ENCODE measurements at places on chromosomes 7 and 10.
A peak's percentile ranks its signal among the peaks of the same experiment; 100 is the strongest.

DNA sequence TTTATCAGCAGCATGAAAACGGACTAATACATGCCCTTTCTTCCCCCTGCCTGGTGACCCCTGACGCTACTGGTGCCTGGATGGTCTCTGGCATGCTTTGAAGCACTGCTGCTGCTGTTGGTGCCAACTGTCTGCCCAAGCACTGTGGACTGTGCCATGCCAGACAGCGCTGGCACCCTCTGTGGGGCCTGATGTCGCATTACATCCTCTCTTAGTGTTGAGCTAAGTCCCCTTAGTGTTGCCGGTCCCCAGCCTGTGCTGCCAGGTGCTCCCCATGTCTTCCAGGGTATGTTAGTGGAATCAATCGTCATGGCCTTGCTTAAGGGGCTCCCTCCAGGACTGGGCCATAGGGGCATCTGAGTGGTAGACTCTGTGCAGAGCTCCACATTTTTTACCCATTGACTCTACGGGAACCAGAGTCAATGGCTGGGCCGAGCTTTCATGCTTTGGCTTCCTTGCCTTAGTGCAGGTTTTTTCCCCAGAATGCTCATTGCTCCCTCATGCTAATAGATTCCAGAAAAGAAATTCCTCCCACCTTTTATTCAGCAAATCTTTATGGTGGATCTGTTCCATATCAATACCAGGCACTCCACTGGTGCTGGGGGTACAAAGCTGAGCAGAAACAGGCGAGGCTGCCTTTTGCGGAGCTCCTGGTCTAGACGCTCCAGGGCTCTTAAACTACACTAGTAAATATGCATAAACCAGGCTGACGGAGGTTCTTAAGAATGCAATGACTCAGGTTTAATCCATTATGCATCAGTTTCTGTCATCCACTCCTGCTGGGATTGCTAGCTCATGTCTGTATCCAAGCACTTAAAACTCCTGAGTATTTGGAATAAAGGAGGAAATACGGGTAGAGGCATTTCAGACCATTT, 21.8 kb upstream of the MRC1 start:
- H3K4me3 ChIP-seq, result no peak overlapping the region
- H3K36me3 ChIP-seq, result no peaks in the 10 kb centered on the region
- no peaks in the 10 kb centered on the region for H3K27me3 ChIP-seq
- H3K4me1 ChIP-seq, result peaks cover 5% of the 10 kb centered on the region

- no peak overlapping the region for H3K27ac ChIP-seq
- no peaks in the 10 kb centered on the region for H3K36me3 ChIP-seq
Measured at GRCh38 chr7:28939367-28939766, 18.8 kb downstream of the TRIL start.

DNA sequence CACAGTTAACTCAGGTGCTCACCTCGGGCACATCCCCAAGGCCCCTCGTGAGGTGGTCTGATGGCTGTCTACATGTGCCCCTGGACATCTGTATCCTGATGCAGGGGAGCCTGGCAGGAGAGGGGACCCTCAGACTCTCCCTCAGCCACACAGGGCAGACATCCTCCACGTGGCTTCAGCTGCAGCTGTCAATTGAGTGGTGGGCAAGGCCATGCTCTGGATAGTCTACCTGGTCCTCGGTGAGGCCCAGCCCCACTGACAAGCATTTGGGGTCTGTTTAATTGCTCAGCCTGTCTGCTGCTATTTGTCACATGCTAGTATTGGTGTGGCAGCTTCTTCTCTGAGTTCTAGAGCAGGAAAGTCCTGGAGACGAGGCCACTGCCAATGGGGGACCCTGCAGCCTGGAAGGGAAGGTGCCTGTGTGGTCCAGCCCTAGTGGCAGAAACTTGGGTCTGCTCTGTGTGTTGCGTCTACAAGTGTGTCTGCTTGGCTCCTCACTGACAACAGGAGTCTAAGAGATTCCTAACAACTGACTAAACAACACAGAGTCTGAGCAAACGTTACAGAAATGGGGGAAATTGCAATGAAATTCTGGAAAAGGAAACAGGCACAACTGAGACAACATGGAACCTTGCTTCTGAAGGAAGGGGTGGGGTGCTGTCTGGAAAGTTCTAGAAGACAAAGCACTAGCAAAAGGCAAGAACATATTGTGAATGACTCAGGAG, 59.3 kb upstream of the IGFBP3 start:
- H3K27me3 ChIP-seq, result no peaks in the 10 kb centered on the region
- no peak for DNase-seq
- peak overlapping the region; percentile 55 for H3K27ac ChIP-seq

- no peaks in the 10 kb centered on the region for H3K27me3 ChIP-seq
- no peak for DNase-seq
- peak overlapping the region; percentile 47 for H3K27ac ChIP-seq
- no peaks in the 10 kb centered on the region for H3K36me3 ChIP-seq
Measured at GRCh38 chr7:120170834-120171233, 102.1 kb upstream of the KCND2 start.

DNA sequence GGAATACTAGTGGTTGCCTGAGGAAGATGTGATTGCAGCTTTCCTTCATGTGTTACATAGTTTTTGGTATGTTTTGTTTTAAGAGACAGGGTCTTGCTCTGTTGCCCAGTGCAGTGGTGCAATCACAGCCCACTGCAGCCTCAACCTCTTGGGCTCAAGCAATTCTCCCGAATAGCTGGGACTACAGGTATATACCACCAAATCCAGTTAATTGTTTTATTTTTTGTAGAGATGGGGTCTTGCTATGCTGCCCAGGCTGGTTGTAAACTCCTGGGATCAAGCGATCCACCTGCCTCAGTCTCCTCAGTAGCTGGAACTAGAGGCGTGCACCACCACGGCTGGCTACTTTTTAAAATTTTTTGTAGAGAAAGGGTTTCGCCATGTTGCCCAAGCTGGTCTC, 79.1 kb upstream of the TMEM248 start:
- no peak for DNase-seq
- no peak overlapping the region for H3K27ac ChIP-seq
- peaks cover 7% of the 10 kb centered on the region for H3K4me1 ChIP-seq
- no peak overlapping the region for H3K4me3 ChIP-seq
- H3K27me3 ChIP-seq, result no peaks in the 10 kb centered on the region

DNA sequence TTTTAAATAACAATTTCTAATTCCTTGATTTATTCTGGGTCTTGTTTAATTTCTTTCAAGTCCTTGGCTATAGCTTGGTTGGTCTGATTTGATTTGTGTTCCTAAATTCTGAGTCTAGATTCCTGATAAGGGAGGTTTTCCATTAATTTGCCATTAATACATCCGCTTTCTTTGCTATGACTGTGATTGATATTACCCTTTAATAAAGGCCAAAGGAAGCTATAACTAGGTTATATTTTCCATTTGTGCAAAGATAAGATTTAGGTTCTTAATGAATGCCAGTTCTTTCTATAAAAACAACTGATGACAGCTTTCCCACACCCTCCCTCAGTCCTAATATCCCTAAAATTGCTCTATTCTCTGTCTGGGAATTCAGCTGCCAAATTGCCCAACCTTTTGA, 28.2 kb downstream of the NDUFB2 start:
- H3K4me3 ChIP-seq, result no peak overlapping the region
- H3K36me3 ChIP-seq, result no peaks in the 10 kb centered on the region
- no peaks in the 10 kb centered on the region for H3K27me3 ChIP-seq
- DNase-seq, result no peak
- no peak overlapping the region for H3K27ac ChIP-seq
- no peaks in the 10 kb centered on the region for H3K4me1 ChIP-seq

DNA sequence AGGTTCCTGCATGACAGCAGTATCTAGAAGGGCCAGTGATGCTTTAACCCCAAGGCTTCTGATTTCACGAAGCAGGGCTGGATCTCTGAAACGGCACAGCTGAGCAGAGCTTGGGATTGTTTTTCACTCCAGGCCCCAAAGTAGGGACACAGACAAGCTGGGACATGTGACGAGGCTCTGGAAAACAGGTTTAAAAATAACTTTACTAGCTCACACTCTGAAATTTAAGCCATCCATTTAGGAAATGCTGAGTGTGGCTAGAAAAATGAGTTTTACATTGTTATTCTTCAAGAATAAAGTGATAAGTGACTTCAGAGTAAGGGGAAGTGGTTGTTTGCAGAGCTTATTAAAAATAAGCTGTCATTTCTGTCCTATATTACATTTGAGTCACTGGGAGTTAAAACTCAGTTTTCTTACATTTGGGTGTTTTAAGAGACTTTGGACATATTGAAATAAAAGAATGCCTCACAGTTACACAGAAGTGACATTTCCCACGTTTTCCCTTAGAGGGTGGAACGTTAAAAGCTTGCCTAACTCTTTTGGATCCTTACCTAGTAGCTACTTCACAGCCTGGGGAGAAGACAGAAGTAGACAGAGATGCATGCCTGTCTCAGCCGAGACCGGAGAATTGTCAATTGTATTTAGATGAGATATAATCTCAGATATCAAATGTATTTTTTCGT, 107.8 kb downstream of the GALNT17 start:
- H3K4me1 ChIP-seq, result peaks cover 86% of the 10 kb centered on the region
- no peak for DNase-seq
- H3K27ac ChIP-seq, result peak overlapping the region; percentile 83

DNA sequence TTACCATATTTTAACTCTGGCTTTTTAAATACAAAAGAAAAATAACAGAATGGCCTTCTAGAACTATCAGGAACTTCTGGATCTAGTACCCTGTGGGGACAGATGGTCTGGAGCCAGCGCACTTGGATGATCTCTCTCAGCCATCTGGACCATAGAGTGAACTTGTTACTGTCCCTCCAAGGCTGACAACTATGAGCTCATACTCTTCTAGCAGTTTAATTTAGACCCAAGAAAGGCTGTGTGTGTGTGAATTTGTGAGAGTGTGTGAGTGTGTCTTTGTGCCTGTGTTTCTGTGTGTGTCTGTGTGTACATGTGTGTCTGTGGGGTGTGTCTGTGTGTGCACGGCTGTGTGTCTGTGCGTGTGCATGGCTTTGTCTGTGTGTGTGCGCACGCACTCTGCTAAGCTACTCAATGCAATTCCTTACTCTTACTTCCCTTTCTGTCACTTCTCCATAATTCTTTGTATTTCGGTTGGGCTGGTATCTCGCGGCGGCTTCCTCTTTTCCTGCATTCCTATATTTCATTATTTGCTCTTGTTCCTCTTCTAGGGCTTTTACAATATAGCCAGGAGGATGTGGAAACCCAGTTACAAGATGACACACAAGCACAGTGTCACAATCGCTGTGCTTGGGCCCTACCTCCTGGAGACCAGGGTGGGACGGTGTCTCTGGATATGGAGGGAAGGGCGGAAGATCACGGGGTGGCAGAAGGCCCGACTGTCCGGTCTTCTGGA, 51.9 kb downstream of the IKZF1 start:
- no peak overlapping the region for H3K4me3 ChIP-seq
- no peaks in the 10 kb centered on the region for H3K27me3 ChIP-seq
- no peaks in the 10 kb centered on the region for H3K36me3 ChIP-seq
- DNase-seq, result peak; percentile 67
- H3K4me1 ChIP-seq, result no peaks in the 10 kb centered on the region

DNA sequence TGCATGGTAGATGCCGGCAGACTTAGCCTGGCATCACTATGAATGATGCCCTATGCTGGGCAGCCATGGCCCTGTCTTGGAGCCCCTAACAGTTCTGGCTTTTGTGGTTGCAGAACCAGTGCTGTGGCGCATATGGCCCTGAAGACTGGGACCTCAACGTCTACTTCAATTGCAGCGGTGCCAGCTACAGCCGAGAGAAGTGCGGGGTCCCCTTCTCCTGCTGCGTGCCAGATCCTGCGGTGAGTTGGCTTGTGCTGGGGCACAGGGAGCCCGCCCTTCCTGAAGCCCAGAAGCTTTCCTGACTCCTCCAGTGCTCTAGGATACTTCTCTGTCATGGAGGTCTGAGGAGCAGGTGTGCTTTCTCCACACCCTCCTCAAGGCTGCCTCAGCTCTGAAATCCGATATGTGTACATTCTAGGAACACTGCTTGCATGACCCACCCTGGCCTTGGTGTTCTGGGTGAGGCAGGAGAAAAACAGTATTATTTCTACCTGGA, 25.6 kb upstream of the SH2D4B start:
- no peak overlapping the region for H3K27ac ChIP-seq
- H3K4me1 ChIP-seq, result no peaks in the 10 kb centered on the region
- no peak overlapping the region for H3K4me3 ChIP-seq
- no peaks in the 10 kb centered on the region for H3K27me3 ChIP-seq

GRCh38 chr10:77463499-77463898, 174.1 kb downstream of the KCNMA1 start:
- DNase-seq, result peak; percentile 82
- H3K36me3 ChIP-seq, result no peaks in the 10 kb centered on the region
- no peak overlapping the region for H3K4me3 ChIP-seq
- H3K27ac ChIP-seq, result peak overlapping the region; percentile 63
- H3K4me1 ChIP-seq, result peaks cover 42% of the 10 kb centered on the region

DNA sequence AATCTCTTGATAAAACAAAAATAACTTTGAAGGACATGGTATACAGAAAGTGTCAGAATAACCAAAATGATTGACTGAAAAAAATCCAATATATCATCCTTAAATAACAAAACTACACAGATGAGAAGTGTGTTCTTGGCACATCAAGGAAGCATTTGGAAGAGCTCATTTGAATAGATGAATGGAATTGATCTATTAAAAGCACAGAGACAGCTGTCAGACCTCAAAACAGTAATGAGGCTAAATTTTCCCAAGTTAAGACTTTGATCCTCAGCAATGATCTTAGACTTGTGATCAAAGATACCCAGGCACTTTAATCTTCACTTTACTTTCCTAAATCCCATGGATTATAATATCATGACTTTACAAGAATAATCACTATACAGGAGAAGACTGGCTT, 395.4 kb upstream of the NFE2L3 start:
- H3K36me3 ChIP-seq, result no peaks in the 10 kb centered on the region
- no peaks in the 10 kb centered on the region for H3K27me3 ChIP-seq
- no peak for DNase-seq
- peaks cover 18% of the 10 kb centered on the region for H3K4me1 ChIP-seq
- H3K27ac ChIP-seq, result peak overlapping the region; percentile 89

- no peak for DNase-seq
- H3K27me3 ChIP-seq, result peaks cover 27% of the 10 kb centered on the region
- H3K4me1 ChIP-seq, result peaks cover 11% of the 10 kb centered on the region
- no peaks in the 10 kb centered on the region for H3K36me3 ChIP-seq
Measured at GRCh38 chr7:5574770-5575269, 151.2 kb upstream of the TNRC18 start.

GRCh38 chr7:100829150-100829716, 1.9 kb upstream of the EPHB4 start:
- H3K36me3 ChIP-seq, result no peaks in the 10 kb centered on the region
- no peak overlapping the region for H3K4me3 ChIP-seq
- no peak overlapping the region for H3K27ac ChIP-seq
- no peak for DNase-seq
- H3K27me3 ChIP-seq, result peaks cover 55% of the 10 kb centered on the region
- H3K4me1 ChIP-seq, result no peaks in the 10 kb centered on the region

GRCh38 chr10:43968076-43968475, 319.4 kb upstream of the ZNF32 start:
- no peaks in the 10 kb centered on the region for H3K27me3 ChIP-seq
- H3K4me3 ChIP-seq, result no peak overlapping the region

Data from tibial artery (tissue), 4 donors.